HS-5 (cell line): ENCODE measurements at places on chromosomes 4 and X.

- peak; percentile 26 for DNase-seq
Measured at GRCh38 chr4:110586131-110586850, 36.6 kb downstream of the PITX2 start.

DNA sequence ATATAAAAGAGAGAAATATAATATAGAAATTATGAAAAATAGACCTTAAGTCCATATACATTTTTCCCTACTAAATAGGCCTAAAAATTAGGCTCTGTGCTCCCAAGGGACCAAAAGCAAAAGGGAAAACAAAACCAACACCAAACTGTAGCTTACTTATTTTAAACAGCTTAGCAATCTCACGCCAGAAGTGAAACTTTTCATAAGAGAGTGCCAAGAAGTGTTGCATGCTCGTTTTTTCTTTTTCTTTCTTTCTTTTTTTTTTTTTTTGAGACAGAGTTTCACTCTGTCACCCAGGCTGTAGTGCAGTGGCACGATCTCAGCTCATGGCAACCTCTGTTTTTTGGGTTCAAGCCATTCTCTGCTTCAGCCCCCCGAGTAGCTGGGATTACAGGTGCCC, 250.4 kb downstream of the TMA16 start:
- no peak for DNase-seq

DNA sequence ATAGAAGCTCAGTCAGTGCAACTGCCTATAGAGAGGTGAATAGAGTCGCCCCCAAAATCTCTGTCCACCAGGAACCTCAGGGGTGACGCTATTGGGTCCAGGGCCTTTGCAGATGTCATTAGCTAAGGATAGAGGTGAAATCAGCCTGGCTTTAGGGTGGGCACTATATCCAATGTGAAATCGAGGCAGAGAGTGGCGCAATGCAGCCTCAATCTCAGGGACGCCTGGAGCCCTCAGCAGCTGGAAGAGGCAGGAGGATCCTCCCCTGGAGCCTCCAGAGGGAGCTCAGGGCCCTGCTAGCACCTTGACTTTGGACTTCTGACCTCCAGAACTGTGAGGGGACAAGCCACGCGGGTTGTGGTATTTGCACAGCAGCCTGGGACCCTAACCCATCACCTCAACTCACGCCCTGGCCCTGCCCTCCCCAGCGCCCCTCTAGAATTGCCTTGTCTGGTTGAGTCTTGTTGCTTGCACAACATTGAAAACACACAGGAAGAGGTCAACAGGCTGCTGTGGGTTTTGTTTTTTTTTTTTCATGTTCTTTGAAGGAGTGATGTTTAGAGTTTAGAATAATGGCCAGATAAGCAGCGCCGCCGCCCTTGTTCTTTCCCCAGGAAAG, 89.4 kb upstream of the PSAPL1 start:
- DNase-seq = no peak

GRCh38 chr4:25889589-25890503, 24.2 kb upstream of the SMIM20 start:
- no peak for DNase-seq

- no peak for DNase-seq
Measured at GRCh38 chr4:108878806-108879205, 116.0 kb upstream of the ETNPPL start.

DNA sequence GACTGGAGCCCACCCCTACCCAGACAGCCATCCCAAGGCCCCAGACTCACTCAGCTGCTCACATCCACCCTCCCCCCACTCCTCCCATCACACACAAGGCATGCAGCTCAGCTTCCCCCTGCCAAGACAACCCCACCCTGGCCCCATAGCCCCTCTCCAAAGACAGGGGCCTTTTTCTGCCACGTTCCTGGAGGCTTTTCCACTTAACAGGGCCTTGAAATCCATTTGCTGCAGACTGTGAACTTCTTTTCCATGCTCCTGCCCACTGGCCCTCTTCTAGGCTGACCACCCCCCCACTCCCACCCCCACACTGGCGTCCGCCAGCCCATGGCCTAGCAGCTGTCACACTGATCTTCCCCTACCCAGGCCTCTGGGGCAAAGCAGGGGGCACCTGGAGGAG, 76.0 kb downstream of the PJA1 start:
- DNase-seq = no peak

- DNase-seq = no peak
Measured at GRCh38 chr4:13178621-13179020, 305.5 kb downstream of the RAB28 start.

DNA sequence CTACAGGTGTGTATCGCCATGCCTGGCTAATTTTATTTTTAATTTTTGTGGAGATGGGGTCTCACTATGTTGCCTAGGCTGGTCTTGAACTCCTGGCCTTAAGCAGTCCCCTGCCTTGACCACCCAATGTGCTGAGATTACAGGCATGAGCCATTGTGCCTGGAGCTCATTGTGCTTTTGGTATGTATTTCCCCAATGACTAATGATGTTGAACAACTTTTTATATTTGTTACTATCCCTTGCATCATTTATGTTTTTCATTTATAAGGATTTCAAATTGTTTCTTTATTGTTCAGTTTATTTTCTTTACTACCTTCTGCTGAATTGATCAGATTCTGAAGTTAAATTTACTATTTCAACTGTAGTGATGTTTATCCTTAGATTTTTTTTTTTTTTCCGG, 199.7 kb downstream of the CEP135 start:
- no peak for DNase-seq

DNA sequence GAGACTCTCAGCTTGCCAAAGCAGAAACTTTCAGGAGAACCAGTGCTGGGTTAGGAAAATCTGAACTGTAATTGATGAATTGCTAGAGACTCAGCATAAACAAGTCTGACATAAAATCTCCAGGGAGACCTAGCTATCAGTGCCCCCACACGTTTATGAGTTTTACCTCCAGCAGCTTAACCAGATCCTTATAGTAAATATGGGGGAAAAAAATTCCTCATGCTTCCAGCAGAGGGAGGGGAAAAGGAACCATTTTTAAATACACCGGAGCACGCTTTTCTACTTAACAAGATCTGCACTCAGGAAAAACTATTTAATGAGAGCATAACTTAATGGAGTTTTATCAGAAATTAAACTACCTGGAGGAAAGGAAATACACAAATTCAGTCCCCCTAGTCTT, 1040.7 kb upstream of the INTU start:
- no peak for DNase-seq

- no peak for DNase-seq
Measured at GRCh38 chrX:28843817-28844216, 256.6 kb downstream of the IL1RAPL1 start.

GRCh38 chrX:121858867-121859647, 811.6 kb downstream of the GLUD2 start:
- no peak for DNase-seq
